ENCODE measurements at places on chromosomes 16 and 17.

DNA sequence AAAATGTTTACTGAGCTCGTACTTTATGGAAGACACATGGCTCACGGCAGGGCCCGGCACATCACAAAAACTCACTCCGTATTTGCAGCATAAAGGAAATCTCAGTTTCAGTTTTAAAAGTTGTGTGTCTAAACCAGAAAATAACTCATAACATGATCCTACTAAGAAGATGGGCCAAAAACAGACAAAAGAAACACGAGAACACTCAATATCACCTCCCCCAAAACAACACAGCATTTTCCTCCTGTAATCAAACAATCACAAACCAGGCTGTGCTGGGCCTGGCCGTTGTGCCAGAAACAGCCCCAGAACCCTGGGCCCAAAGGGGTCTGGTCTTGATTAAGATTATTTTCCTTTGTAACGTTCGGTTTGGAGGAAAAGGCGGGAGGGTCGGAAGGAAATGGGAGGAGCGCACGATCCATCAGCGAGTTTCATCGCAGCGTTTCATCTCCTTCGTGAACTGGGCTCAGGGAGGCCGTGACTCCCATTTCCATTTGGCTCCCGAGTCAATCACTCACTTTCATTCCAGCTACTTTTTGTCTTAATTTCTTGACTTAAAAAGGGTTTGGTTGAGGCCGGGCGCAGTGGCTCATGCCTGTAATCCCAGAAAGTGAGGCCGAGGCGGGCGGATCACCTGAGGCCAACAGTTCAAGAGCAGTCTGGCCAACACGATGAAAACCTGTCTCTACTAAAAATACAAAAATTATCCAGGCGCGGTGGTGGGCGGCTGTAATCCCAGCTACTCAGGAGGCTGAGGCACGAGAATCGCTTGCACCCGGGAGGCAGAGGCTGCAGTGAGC is 61.4 kb downstream of the NXN start:
- no peak for DNase-seq

GRCh38 chr17:51132964-51133319 is 12.3 kb upstream of the SPAG9 start:
- peak; percentile 42 for DNase-seq

DNA sequence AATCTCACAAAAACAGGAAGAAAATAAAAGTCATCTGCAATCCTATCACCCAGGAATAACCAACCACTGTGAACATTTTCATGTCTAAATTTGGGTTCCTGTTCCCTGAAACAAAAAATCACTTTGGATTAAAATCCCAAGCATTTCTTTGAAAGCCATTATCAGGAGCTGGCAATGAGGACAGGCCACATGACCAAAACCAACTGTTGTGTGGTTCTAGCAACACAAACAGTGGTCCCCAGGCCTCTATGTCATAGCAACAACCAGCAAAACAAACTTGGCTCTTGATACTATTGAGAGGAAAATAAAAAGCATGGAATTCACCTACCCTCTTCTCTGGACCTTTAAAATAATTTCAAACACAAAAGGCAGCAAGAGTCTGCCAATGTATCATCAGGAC is 252.5 kb downstream of the SLC39A11 start:
- no peak for DNase-seq

DNA sequence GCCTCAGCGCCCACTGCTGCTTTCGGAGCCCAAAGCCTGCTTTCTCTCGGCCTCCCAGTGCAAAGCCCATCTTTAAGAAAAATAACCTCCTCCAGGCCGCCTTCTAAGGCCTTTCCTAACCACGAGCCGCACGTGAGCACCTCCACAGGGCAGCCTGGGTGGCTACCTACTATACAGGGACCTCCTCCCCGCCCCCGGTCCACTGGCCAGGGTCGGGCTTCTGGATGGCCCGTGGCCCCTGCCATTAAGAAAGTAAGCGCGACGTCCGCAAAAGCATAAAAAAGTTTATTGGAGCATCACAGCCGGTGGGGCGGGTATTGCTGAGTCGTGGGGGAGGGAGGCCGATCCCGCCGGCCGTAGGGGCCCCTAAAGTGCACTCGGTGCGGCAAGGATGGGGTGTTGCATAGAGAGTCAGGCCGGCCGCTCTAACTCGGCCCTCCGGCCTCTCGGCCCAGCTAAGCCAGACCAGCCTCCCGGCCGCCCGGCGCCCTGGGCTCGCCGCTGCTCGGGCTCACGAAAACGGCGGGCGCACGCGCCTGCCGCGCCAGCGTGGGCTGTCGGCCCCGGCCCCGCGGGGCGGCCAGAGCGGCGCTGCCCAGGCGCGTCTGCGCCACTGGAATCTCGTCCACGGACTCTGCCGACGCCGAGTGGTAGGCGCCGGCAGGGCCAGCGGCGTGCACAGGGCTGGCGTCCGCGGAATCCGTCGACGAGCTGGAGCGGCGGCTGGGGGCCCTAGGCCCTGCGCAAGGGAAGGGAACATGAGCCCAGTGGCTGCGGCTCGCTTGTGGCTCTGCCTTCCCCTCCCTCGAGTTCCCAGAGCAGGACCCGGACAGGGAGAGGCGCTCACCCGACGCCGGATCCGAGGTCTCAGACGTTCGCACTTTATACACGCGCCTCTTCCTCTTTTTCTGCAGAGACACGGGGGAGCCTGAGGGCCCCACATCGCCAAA is 1.1 kb upstream of the TPPP3 start:
- DNase-seq = no peak

DNA sequence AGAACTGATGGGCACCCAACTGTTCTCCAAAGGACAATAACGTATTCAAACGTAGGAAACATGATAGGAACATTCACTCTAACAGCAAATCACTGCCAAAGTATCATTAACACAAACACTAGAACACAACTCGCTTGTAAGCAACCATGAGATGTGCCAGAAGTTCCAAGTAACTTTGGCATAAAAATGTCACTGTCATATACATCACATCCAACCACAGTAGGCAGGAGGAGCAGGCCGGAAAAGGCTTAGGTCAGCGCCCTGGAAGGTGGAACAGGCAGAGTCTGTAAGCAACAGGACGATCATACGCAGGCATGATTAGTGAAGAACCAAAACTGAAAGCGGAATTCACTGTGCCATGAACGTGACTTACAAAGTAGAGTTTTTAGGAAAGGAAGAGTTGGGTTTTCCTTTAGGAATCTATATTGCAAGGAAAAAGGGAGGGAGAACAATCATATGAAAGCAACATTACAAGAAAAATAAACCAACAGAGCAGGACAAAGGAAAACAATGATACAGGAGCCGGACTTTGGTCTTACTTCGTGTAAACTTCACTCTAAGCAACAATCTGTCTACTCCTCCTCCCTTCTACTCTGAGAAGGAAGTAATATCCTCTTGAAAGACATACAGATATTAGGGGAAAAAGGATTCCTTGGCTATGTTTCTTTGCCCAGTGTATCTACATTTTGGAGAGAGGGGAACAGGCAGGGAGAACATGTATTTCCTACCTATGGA is 52.3 kb downstream of the YWHAE start:
- DNase-seq = no peak

GRCh38 chr17:42655528-42655927 is 3.6 kb upstream of the TUBG2 start:
- no peak for DNase-seq

GRCh38 chr17:63613663-63614062 is 8.6 kb upstream of the MAP3K3 start:
- no peak for DNase-seq

GRCh38 chr17:59002848-59003247 is 103.8 kb downstream of the TRIM37 start:
- no peak for DNase-seq

DNA sequence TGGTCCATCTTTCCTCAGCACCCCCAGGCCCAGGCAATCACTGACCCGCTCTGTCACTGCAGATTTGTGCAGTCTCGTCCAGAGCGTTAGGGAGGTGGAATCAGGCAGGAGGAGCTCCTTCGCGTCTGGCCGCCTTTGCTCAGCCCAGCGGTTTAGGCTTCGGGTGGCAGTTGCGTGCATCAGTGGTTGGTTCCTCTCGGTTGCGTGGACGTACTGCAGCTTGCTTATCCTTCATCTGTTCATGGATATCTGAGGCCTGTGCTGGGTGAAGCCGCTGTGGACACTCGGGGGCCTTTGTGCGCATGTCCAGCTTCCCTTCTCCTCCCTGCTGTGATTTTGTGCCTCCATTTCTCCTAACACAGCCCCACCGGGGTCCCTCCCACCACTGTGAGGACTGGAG is 4.7 kb upstream of the P2RX1 start:
- no peak for DNase-seq

DNA sequence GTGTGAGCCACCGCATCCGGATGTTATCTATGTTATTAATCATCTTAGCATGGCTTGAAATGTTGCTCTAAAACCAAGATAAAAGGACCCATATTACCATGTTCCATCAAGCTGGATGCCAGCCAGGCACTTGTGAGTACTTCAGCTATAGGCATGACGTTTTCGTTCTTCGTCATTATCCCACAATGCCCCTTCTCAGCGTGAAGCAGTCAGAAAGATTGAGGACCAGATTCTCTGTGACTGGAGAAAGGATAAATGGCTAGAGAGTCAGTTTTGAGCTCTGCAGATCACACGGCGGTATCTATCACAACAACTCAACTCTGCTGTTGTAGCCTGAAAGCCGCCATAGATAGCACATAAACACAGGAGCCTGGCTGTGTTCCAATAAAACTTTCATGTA is 29.8 kb upstream of the LCMT1 start:
- DNase-seq = no peak

GRCh38 chr16:47310792-47311211 is 150.1 kb downstream of the ITFG1 start:
- DNase-seq = no peak

- no peak for DNase-seq
These were observed 11.6 kb upstream of the NTN1 start for GRCh38 chr17:9009737-9010136.

DNA sequence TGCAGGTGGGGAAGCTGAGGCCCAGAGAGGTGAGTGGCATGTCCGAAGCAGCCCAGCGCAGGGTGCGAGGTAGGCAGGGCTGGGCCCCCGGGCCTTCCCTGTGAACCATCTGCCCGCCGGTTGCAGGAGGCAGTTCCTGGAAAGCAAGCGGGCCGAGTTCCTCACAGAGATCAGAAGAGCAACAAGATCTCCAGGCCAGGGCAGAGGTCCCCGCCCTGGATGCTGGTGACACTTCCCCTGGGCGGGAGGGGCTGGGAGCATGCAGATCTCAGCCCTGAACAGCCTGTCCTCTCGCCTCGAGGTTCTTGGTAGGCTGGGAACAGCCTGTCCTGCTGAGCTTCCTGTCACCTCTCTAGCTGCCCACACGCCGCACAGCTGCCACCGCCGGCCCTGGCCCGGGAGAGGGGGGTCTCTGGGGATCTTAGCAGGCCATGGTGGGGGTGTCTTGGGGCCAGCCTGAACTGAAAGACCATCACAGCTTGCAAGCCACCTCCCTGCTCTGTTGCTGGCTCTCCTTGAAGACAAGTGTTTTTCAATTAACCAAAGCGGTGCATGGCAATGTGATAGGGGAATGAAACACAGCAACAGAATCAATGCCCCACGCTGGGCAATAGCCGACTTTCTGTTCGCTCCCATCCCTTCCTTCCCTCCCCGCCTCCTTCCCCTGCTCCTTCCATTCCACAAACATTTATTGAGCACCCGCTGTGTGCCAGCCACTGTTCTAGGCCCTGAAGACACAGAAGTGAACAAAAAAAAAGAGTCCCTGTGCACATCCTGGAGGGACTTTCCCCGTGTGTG is 31.7 kb downstream of the SOCS1 start:
- no peak for DNase-seq

GRCh38 chr17:21082001-21082436 is 39.2 kb upstream of the USP22 start:
- no peak for DNase-seq

Measured in LoVo (cell line).